ENCODE measurements at places on chromosomes 5 and 9. TPM values are rescaled to one million over a fixed set of nuclear protein-coding genes. Genes with fewer than 3 reads are reported as not detected.

GCNT1 gene
- 3.7 TPM for polyA plus RNA-seq

DNA sequence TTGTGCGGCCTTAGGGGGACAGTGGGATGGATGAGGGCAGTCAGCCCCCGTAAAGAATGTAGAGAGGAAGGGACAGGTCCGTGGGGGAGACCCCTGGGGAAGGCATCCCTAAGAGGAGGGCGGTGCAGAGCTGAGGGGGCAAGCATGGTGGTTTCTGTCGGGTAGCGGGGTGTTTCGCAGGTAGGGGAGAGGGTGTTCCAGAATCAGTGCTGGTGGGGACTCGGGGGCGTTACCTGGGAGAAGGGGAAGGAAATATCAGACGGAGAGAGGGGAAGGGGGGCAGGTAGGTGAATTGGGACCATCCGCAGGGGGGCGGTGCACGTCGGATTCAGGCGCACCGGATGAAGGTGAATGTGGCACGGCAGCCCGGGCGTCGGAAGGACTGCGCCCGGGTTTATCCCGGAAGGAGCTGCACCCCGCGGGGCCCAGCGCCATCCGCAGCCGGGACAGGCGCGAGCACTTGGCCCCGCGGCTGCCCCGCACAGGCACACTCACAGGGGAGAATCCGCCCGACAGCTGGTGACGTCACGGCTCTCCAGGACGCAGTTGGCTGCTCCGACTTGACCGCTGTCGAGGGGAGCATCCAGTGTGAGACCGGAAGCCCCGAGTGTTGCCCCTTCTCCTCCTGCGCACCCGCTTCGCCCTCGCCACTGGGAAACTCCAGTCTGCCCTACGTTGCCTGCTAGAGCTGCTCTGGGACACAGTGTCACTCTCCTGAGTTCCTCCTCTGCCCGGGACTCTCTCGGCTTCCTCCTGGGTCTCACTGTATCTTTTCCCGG, 1.3 kb downstream of the CD72 start:
- DNase-seq, result peak; percentile 43

DNA sequence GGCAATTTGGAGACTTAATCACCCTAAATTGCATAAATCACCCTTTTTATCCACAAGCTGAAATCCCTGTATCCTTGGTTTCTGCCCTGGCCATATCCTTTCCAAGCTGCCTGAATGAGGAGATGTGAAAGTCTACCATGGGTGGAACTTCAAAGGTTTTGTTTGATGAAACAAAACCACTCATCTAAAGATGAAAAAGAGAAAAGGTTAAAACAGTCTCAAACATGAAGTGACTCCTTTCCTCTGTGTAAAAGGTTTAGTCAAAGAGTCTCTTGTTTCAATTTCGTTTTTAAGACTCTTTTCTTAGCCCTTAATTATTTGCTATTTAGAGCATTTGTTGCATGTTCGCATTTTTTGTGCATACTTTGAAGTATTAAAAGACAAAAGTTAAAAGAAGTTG, 11.2 kb downstream of the SLC45A2 start:
- no peak for DNase-seq

GRCh38 chr9:133754688-133755227, 16.6 kb upstream of the SARDH start:
- no peak for DNase-seq

PCDHGB3 gene
- 2.5 TPM for polyA plus RNA-seq
